NCI-H446 treated with DMSO at 0.1 percent for 48 hours (cell line): ENCODE measurements at places on chromosomes 4 and X.

- DNase-seq = no peak
These were observed 82.3 kb downstream of the NWD2 start for GRCh38 chr4:37326852-37327251.

- no peak for DNase-seq
These were observed 13.4 kb downstream of the UFSP2 start for GRCh38 chr4:185412412-185412811.

GRCh38 chr4:128155231-128155855 lies 94.2 kb downstream of the LARP1B start:
- DNase-seq = no peak

- no peak for DNase-seq
These were observed 27.1 kb upstream of the SPANXN4 start for GRCh38 chrX:142998447-142999198.

- DNase-seq = no peak
These were observed 23.6 kb downstream of the ATP5ME start for GRCh38 chr4:650461-650860.

DNA sequence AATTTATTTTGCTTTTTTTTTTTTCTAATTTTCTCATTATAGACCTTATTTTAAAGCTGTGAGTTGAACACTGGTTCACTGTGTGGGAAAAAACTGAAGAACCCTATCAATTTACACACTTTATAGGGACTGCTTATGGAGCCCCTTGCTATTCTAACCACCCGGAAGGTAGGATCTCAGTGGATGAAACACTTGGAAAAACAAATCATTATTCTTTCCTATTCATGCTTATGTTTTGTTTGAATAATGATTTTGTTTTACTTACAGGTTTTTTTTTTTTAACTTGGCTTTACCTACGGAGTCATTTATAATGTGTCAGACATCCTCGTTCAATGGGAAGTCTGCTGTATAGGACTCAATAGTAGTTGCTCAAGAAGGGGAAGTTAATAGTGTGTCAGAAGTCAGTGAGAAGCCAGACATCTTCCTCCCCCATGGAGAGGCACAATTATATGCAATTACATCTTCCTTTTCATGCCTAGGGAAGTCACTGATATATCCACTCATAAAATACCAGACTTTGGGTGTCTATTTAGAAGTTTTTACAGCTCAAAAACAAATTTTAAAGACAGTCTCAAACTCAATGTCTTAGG lies 113.2 kb downstream of the ARSF start:
- DNase-seq = no peak

DNA sequence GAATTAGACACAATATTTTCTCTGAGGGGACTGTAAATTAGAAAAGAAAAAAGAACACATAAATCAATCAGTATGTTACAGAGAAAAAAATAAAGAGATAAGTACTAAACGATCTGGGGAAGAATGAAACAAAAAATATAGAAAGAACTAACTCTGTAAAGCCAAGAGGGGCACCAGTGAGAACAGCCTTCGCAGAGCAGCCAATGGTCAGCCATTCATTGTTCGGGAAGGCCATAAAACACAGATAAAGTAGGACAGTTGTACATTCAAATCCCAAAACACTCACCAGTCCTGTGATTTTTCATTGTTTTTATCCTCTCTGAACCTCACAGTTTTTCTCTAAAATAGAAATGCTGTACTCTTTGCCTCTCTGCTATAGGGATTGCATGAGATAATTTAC lies 127.9 kb downstream of the NEK1 start:
- DNase-seq = no peak

GRCh38 chrX:57643698-57644097 lies 36.4 kb downstream of the NLRP2B start:
- no peak for DNase-seq

DNA sequence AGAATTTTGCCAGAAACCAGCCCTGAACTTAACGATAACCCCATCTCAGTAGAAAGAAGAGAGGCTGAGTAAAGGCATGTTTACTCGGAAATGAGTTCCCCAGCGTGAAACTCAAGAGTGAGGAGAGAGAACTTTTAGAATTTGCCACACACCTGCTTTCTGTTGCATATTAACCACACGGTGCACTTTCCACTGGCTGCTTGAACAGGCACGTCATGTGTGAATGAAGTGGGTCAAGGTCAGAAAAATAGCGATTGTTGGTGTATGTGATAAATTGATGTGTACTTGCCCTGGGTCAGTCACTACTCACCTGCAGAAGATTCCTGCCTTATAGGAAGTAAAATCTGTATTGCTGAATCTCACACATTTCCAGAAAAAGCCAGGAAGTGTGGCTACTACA lies 395.7 kb downstream of the TRIML1 start:
- no peak for DNase-seq

GRCh38 chr4:138910914-138911336 lies 104.7 kb upstream of the NOCT start:
- DNase-seq = peak; percentile 12

DNA sequence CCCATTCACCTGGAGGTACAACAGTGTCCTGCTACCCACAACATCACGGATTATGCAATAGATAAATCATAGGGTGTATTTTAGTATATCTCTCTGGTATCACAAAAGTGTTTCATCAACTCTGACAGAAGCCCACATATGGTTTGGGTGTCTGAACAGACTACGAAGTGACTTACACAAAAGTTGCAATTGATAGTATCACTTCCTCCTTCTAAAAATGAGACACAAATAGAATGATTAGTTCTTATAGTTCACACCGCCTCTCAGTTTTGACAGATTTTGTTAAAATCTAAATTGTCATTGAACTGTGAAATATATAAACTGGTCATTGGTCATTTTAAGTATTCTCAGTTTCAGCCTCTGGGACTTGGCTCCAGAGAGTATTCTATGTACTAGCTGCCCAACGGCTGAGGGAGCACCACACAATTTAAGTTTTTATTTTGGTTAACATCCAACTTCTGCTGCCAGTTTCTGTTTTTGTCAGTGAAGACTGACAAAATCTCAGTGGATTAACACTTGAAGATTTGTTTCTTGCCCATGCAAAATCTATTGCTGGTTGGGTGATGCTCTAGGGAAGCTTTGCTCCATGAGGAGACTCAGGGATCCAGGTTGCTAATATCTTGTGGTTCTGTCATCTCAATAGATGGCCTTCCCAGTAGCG lies 113.8 kb upstream of the PUDP start:
- DNase-seq = no peak

GRCh38 chrX:51507551-51507950 lies 11.2 kb upstream of the NUDT11 start:
- no peak for DNase-seq

DNA sequence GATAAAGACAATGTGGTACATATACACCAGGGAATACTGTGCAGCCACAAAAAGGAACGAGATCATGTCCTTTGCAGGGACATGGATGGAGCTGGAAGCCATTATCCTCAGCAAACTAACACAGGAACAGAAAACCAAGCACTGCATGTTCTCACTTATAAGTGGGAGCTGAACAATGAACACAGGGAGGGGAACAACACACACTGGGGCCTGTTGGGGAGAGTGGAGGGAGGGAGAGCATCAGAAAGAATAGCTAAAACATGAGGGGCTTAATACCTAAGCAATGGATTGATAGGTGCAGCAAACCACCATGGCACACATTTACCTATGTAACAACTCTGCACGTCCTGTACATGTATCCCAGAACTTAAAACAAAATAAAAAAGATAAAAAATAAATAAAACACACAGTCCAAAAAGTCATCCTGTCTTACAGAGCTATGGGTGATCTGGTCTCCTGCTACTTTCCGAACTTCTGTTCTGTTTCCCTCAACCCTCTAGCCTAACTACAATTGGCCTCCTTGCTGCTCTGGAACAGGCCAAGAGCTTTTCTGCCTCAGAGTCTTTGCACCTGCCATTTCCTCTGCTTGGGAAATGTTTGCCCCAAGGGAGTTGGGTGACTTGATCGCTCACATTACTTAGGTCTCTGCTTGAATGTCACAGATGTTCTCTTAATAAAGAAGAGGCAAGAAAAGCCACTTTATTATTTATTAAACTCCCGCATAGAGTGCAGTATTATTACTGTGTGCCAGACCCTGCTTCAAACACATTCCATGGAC lies 1.1 kb upstream of the CD38 start:
- DNase-seq = no peak

- no peak for DNase-seq
These were observed 170.6 kb downstream of the ZNF330 start for GRCh38 chr4:141391293-141391692.

DNA sequence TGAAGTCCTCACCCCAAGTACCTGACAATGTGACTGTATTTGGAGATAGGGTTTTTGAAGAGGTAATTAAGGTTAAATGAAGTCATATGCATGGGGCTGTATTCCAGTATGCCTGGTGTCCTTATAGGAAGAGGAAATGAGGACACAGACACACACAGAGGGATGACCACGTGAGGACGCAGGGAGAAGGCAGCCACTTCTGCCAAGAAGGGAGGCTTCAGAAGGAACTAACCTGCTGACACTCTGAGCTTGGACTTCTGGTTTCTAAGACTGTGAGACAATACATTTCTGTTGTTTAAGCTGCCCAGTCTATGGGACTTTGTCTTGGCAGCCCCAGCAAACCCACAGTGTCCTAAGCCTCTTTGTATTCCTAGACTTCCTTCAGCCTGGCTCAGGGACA lies 3.0 kb upstream of the SLC2A9 start:
- no peak for DNase-seq

GRCh38 chr4:95129821-95130311 lies 372.1 kb downstream of the BMPR1B start:
- no peak for DNase-seq

DNA sequence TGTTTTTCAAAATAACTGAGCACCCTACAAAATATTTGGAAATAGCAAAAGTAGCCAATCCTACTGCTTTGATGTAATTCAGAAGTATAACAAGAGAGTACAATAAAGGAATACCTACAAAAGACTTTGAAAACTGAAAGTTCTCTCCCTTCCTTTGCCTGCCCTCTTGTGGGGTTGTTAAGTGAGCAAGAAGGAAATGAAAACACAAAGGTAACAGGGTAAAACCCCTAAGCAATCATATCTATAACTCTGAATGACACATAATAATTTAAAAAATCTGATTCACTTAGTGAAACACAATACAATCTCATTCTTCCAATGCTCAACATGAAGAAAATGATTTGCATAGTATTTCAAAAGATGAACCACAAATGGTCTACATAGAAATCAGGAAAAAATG lies 98.2 kb downstream of the FRYL start:
- DNase-seq = no peak

GRCh38 chr4:28518561-28519165 lies 1658.0 kb downstream of the STIM2 start:
- no peak for DNase-seq

GRCh38 chr4:143399113-143399949 lies 62.7 kb downstream of the GAB1 start:
- peak; percentile 26 for DNase-seq

- DNase-seq = no peak
These were observed 173.2 kb upstream of the FAM9B start for GRCh38 chrX:9207142-9207541.

GRCh38 chr4:186644311-186644638 lies 79.4 kb downstream of the FAT1 start:
- DNase-seq = no peak

DNA sequence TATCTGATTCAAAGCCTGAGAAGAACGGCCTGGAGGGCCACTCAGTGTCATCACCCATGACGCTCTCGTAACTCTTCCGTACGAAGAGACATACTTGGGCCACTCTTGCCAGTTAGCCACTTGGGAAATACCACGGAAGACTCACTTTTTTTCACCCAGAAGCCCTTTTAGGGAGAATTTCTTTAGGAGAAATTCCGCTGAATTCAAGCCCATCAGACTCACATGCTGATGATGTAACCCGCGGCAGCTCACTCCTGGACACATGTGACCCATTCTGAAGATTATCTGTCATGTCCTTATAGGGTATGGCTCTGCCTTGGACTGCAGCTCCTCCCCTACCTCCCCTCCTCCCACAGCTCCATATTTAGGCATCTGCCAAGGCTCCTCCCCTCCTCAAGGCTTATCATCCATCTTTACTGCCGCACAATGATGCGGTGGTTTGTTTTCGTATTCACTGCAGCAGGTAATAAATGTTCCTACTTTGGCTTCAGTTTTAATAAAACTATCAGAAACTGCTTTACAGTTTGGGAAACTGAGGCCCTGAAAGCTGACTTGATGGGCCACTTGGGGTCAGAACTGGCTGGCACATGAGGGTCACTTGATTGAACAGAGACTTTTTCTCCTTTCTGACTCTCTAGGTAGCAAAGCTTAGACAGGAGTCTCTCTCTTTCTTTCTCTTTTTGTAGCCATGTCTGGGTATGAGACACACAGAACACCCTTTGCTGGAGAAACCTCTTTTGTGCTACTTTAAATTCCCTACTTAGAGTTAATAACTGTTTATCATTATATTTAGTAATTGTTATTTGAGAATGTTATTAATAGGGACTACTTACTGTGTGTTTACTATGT lies 42.1 kb downstream of the RHOH start:
- DNase-seq = no peak

GRCh38 chr4:159685340-159686092 lies 582.6 kb downstream of the RAPGEF2 start:
- DNase-seq = no peak

DNA sequence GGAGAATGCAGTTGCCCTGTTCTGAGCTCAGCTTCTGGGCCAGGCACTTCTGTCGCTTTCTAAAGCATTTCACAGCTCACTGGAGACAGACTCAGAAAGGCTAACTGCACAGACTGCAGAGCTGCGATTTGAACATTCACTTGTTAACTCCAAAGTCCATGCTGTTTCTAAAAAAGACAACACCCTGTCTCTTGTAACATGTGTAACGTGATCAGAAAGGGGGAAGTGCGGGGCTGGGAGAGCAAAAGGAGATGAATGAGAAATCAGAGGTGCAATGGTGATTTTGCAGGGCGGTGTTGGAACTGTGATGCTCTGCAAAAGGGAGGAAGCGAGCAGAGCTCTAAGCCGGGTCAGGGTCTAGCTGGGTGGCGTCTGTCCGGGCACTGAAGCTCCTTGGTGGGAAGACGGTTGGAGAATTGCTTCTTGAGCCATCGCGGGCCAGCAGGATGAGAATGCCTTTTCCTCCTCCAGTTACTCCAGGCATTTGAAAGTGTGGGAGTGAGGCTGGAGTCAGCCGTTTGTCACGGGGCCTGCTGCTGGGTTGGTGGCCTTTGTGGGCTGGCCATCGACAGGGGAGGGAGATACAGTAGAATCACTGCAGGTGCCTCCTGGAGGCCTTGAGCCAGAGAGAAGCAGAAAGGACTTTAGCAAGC lies 20.3 kb downstream of the TBC1D14 start:
- DNase-seq = no peak

GRCh38 chr4:27701606-27702005 lies 841.0 kb downstream of the STIM2 start:
- DNase-seq = no peak

GRCh38 chr4:147244786-147245185 lies 236.1 kb upstream of the EDNRA start:
- DNase-seq = no peak

GRCh38 chrX:136819031-136819703 lies 38.4 kb upstream of the ARHGEF6 start:
- no peak for DNase-seq

- no peak for DNase-seq
These were observed 46.0 kb upstream of the CLNK start for GRCh38 chr4:10730590-10730989.

GRCh38 chr4:108029731-108030130 lies 40.0 kb downstream of the HADH start:
- DNase-seq = no peak
